Cortex of kidney (tissue), 1 donor: ENCODE measurements at places on chromosomes 11 and 22.

- DNase-seq: no peak
Observed at GRCh38 chr22:47247579-47248240, 485.3 kb downstream of the TBC1D22A start.

DNA sequence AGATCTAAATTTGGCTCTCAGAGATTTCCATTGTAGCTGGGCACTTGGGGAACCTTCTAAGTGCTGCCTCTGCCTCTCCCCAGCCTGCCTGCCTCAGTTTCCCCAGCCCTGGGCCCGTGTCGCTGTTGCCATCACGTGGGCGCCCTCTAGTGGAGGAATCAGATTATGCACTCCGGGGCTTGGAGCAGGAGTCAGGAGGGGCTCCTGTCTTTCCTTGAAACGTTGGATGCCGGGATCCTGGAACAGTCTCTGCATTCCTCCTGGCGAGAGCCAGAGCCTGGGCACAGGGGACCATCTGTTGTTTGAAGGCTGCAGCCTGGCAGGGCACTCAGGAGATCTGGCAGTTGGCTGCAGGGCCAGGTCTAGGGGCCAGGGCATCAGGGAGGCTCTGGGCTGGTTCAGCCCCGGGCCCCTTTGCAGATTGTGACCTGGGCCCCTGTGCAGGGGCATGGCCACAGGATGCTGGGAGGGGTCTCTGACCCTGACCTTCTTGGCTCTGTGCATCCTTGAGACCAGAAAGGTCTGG, 71.6 kb downstream of the LRP5 start:
- no peak for DNase-seq

GRCh38 chr11:36088266-36088972, 144.6 kb downstream of the LDLRAD3 start:
- no peak for DNase-seq

DNA sequence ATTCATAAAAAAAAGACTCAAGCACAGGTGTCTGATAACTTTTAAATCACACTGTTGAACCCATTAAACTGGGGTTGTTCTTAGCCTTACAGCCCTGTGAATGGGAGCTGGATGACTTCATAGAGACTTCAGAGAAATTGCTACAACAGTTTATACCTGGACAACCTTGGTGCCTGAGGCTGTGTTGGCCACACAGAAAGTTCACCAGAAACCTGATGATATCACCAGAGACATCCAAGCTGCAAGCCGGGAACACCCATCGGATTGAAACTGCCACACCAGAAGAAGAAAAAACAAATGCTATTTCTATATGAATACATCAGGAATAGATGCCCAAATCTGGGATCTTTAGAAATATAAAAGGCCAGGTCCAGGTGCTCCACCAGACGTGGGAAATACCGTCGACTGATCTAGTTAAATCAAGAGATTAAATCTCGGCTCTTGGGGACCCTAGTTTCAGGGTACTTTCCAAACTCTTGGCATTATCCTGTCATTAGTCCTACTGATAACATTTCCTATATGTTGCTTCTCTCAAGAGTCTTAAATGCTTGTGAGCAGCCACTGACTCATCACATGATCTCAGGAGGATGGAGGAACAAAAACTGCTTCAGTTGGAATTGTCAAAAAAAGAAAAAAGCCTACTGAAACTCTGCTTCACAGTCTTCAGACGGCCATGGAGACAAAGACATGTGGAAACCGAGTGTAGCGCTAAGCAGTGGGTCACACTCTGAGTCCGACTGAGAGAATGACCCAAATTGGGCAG, 28.6 kb upstream of the APOL5 start:
- no peak for DNase-seq

DNA sequence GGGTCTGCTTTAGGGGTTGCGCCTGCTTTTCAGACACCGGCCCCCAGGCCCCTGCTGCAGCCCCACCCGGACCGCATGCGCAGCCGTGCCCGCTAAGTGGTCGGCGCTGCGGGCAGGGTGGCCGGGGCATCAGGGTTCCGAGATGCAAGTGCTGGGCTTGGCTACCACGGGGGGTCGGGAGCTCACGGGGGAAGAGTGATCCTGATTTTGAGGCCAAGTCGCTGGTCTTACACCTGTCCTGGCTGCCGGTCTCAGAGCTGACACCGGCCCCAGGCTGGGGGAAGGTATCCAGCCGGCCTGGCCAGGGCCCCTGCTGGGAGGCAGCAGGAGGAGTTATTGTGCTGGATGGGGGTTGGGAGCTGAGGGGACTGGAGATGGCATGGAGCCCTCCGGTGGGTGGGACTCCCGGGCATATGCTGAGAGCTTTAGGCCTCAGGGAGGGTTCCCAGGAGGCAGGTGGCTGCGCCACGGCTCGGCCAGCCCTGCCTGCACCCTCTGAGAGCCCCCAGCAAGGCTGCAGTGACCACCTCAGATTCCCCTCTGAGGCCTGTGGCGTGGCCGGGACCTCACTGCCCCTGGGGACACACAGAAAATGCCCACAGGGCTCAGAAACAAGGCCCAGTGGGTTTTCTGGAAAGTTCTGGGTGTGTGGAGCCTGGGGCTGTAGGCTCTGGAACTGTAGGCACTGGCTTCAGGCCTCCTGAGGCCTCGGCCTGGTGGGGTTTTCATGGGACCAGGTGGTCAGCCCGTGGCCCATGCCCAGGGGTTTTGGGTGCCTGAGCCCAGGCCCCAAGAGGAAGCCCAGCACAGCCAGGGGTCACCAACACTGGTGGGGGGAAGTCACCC, 4.4 kb upstream of the MUC5AC start:
- no peak for DNase-seq

DNA sequence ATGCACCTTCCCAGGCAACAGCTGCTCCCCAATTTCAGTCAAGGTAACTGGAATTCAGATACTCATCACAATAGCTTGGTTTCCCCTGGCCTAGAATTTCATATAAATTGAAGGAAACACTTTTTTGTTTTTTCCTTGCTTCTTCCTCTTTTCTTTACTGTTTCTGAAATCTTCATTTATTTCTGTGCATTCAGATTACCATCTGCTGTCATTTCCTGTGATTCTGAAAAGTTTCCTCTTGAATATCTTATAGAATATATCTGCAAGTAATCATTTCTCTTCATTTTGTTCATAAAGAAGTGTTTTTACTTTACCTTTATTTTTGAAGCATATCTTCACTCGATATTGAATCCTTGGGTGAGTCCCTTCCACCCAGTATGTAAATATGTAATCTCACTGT, 85.3 kb downstream of the GAB4 start:
- no peak for DNase-seq
